ENCODE measurements at places on chromosomes 1 and 21.
A peak's percentile ranks its signal among the peaks of the same experiment; 100 is the strongest.

- no peak for DNase-seq
Measured at GRCh38 chr1:181174861-181175260, 86.4 kb downstream of the IER5 start.

- peak; percentile 57 for DNase-seq
Measured at GRCh38 chr1:10380594-10381275, 18.1 kb upstream of the PGD start.

- DNase-seq, result no peak
Measured at GRCh38 chr1:214574598-214575411, 23.4 kb upstream of the PTPN14 start.

DNA sequence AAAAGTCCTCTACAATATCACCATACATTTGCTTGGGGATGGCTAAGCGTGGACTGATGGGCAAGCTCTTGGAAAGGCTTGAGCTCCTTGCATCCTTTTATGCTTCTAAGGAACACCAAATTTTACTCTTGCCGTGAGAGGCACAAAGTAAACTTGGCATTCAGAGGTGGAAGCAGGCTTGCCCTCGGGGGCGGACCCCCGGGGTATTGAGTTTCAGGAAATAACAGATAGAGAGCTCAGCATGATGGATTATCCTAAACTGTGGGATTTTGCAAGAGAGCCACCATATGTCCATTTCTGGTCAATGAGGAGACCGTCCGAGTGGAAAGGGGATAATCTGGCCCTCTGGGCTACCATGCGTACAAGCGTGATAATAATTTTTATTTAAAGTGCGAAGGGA, 14.0 kb downstream of the IFI16 start:
- DNase-seq, result no peak

DNA sequence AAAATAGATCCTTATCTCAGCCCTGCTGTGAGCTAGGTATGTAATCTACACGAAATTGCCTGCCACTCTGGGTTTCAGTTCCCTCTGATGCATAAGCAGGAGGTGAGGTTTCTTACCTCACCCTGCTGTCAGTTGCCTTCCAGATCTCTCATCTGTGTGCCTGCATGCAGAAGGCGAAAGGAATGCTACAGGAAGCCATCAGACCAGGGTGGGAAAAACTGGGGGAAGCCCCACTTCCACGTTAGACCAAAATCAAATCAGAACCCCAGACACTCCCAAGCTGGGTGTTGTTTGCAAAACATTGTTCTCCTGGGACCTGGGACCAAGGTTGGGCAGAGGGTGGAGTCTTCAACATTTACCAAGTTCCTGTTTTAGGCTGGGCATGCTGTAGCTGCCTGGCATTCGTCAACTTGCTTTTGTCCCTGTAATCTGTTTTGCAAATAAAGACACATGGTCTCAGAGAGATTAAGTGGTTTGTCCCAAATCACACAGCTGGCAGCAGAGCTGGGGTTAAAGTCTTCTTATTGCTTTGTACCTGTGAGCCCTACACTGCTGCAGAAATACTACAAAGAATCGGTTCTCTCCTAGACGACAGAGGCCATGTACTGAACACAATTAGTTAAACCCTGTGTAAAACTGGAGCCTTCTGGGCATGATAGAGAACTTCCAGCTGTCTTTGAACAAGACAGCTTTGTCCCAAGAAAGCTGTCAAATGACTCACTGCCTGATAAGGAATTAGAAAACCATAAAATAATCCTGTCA, 389.7 kb upstream of the RUNX1 start:
- no peak for DNase-seq

DNA sequence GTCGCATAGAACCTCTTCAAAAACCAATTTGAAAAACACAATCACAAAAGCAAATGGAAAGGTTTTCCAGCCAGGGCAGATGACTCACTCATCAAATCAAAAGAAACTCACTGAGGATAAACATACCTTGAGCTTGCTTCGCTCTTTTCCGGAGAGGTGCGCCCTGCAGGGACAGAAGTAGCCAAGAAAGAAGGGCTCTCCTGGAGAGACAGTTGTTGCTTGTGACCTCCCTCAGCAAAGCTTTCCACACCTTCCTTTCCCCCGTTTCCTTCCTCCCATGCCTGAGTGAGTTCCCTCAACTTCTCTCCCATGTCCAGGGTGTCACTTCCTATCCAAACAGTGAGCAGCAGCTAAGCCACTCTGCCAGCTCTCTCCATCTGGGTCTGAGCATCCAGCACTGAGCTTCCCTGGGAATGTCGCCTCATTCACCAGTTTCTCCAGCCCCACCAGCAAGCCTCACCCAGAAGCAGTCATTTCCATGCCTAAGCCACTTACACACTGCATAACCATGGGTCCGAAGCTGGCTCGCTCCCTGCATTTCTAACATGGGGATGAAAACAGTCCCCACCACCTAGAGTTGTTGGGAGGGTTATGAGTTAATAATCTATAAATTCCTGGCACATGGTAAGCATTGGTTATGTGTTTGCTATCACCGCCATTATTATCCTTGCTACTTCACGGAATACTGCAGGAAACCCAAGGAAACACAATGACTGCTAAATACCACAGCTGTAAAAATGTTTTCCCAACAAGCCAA, 75.0 kb downstream of the PTPN14 start:
- DNase-seq, result no peak

- DNase-seq, result no peak
Measured at GRCh38 chr21:44918107-44918470, 2.6 kb downstream of the ITGB2 start.

DNA sequence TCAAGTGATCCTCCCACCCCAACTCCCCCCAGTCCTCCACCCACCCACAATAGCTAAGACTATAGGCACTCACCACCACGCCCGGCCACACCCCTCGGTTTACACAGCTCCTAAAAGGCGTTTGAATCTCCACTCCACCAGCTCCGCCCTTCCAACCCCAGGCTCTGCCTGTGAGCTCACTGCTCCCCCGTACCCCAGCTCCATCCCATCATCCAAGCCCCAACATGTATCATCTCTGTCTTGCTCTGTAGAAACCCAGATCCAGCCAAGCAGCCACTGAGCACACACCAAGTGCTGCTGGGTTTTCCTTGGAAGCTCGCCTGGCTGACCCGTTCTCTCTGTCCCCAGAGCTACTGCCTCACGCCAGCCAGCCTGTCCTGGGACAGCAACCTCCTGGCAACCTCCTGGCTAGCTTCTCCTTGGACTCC, 12.0 kb upstream of the S100A2 start:
- no peak for DNase-seq

GRCh38 chr1:151369621-151370048, 2.9 kb downstream of the SELENBP1 start:
- DNase-seq, result no peak

DNA sequence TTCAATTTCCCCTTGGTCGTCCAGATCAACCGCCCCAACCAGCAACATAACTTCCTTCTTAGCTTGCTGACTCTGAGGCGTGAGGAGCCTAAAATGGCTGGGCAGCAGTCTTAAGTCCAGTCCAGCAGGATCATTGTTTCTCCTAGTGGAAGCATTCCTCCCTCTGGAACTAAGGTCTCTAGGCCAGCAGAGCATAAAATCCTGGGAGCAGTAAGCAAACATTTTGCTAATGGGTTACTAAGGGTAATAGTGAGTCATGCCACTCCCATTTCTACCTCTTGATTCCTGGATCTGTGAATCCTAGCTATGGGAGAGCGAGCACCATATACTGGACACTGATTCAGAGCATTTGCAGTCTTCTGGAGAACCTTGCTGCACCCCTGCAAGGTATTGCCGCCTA, 59.9 kb downstream of the ADSS2 start:
- DNase-seq, result no peak

- DNase-seq, result peak; percentile 87
Measured at GRCh38 chr1:116067566-116067890, 43.7 kb upstream of the MAB21L3 start.

- no peak for DNase-seq
Measured at GRCh38 chr21:40923407-40923806, 76.4 kb upstream of the DSCAM start.

- DNase-seq, result no peak
Measured at GRCh38 chr1:167755654-167756053, 33.9 kb downstream of the MPZL1 start.

GRCh38 chr1:31583082-31583994, 7.0 kb downstream of the TINAGL1 start:
- no peak for DNase-seq

- no peak for DNase-seq
Measured at GRCh38 chr1:185213091-185213490, 56.1 kb downstream of the SWT1 start.

DNA sequence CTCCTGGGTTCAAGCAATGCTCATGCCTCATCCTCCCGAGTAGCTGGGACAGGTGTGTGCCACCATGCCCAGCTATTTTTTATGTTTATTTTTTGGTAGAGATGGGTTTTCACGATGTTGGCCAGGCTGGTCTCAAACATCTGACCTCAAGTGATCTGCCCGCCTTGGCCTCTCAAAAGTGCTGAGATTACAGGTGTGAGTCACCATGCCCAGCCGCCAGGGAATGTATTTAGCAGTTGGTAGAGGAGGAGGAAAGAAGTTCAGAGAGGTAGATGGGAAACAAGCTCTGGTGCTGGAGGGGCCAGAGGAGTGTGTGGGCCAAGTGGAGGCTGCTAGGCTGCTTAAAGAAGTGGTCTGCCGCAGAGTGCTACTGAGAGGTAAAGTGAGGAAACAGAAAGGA, 6.0 kb downstream of the DOP1B start:
- DNase-seq, result no peak

DNA sequence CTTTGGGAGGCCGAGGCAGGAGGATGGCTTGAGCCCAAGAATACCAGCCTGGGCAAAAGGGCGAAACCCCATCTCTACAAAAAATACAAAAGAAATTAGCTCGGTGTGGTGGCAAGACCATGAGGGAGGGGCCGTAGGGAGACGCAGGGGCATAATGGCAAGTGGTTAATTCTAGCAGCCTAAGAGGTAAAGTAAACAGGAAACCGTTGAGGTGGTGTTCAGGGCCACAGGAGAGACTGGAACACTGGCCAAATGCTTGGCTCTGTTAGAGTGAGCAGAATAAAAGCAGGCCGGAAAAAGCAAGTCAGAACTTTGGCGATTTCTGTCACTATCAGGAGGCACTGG, 89.2 kb downstream of the RIPK4 start:
- no peak for DNase-seq

- no peak for DNase-seq
Measured at GRCh38 chr1:207430602-207431001, 23.5 kb upstream of the CR2 start.

DNA sequence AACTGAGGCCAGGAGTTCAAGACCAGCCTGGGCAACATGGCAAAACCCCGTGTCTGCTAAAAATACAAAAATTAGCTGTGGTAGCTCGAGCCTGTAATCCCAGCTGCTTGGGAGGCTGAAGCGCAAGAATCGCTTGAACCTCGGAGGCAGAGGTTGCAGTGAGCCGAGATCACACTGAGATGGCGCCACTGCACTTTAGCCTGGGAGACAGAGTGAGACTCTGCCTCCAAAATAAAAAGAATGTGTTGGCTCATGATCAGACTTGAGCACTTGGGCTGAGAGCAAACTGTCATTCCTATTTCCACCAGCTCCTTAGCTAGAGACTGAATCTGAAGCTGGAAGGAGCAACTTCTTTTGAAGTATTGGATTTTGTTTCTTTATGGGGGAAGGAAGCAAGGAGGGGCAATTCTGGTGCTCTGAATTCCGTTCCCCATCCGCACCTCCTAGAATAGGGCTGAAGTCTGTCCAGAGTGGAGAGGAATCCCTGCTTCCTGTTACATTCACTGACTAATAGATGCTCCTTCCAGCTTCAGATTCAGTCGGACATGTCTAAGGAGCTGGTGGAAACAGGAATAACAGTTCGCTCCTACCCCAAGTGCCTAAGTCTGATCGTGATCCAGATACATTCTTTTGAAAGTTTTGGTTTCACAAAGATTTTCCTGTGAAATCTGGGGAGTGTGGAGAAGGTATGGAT, 3.8 kb downstream of the ZNF672 start:
- DNase-seq, result no peak

- no peak for DNase-seq
Measured at GRCh38 chr1:57163325-57163724, 197.5 kb upstream of the C8B start.

DNA sequence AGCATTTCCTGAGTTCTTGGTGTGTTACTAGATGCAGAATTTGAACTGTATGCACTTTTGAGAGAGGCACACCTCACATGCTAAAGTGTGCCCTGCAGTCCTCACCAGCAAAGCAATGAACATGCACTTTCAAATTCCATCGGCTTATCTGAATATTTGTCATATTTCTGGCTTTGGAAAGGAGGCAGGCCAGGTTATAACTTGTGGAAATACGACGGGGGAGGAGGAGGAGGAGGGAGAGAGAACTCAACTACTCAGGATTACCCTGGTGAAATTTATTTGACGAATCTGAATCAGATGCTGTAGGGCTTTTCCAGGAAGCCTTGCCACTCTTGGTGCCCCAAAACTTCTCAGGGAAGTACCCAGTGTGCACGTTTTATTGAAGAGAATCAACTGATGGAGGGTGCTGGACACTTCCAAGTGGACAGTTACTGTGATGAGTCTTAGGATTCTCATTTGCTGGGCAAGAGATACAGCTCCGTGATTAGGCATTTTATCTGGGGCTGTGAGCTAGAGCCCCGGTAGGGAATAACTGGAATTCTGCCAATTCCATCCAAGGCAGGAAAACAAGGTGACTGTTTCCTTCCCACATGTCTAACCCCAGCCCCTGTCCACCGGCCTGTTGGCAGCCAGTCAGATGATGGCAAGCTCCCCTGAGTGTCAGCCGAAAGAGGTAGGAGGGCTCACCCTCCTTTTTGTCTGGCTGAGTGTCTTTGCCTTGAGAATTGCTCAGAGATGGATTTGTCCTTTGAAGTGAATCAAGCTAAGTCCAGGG, 3.8 kb downstream of the PDPN start:
- DNase-seq, result no peak

Data from GM04504 (cell line).